NCI-H774 (cell line): ENCODE measurements at places on chromosomes 2 and 18.
A peak's percentile ranks its signal among the peaks of the same experiment; 100 is the strongest.

GRCh38 chr2:178194600-178195389, 483 bp downstream of the OSBPL6 start:
- no peak for DNase-seq

DNA sequence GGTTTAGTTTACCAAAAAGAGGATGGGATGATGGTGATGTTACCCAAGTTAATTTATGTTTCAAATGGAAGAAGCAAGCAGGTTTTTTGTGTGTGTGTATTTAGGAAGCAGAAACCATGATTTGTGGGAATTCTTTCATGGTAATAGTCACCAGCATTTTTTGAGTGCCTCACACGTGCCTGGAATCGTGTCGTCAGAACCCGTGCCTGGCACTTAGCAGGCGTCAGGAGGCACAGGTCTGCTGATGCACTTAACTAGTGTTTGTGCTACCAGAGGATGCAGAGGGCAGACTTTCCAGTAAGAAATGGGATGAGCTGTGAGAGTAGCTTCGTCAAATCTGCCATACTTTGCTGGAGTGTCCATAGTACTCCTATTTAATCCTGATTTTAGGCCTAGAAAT, 41.1 kb downstream of the LYPD6 start:
- no peak for DNase-seq

- no peak for DNase-seq
Observed at GRCh38 chr2:223465793-223466192, 136.4 kb downstream of the SCG2 start.

GRCh38 chr18:78713726-78714125, 265.9 kb upstream of the SALL3 start:
- DNase-seq, result no peak

GRCh38 chr2:237819231-237819630, 20.7 kb downstream of the RBM44 start:
- no peak for DNase-seq

- DNase-seq, result no peak
Observed at GRCh38 chr2:15092691-15093090, 460.2 kb downstream of the LRATD1 start.

- DNase-seq, result no peak
Observed at GRCh38 chr2:80489717-80490116, 185.2 kb upstream of the LRRTM1 start.

DNA sequence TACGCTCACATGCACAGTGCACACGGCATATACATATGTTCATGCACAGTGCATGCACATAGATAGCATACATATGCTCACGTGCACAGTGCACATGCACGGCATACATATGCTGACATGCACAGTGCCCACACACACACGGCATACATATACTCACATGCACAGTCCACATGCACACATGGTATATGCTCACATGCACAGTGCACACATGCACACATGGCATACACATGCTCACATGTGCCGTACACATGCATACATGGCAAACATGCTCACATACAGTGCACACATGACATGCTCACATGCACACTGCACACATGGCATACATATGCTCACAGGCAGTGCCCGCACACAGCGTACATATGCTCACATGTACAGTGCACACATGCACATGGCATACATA, 97.7 kb upstream of the CTDP1 start:
- no peak for DNase-seq

GRCh38 chr2:207984765-207985480, 40.4 kb downstream of the PLEKHM3 start:
- DNase-seq, result no peak

DNA sequence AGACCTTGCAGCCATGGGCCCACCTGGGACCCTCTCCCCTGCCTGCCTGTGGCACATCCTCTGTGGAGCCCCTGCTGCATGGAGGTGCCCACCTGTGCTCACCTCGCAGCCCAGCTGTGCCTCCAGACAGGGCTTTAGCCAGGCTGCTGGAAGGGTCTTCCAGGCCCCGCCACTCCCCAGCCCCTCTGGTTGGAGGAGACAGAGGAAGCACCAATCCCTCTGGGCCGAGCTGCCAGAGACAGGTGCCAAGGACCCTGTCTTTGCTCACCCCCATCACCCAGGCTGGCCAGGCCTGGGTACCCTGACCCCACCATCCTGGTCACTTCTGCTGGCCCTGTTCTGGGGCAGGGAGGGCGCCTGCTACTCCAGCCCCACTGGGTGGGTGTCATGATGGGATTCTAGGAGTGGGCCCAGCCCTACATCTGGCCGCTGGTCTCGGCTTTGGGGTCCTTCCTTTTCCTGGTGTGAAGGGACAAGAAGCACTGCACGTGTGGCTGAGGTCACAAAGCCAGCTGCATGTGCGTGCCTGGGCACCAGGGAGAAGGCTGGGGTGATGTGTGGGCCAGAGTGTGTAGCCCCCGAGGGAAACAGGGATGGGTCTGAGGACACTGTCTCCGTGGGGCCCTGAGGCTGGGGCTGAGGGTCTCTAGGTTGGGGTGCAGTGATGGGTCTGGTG, 9.3 kb upstream of the NEU4 start:
- DNase-seq, result no peak

DNA sequence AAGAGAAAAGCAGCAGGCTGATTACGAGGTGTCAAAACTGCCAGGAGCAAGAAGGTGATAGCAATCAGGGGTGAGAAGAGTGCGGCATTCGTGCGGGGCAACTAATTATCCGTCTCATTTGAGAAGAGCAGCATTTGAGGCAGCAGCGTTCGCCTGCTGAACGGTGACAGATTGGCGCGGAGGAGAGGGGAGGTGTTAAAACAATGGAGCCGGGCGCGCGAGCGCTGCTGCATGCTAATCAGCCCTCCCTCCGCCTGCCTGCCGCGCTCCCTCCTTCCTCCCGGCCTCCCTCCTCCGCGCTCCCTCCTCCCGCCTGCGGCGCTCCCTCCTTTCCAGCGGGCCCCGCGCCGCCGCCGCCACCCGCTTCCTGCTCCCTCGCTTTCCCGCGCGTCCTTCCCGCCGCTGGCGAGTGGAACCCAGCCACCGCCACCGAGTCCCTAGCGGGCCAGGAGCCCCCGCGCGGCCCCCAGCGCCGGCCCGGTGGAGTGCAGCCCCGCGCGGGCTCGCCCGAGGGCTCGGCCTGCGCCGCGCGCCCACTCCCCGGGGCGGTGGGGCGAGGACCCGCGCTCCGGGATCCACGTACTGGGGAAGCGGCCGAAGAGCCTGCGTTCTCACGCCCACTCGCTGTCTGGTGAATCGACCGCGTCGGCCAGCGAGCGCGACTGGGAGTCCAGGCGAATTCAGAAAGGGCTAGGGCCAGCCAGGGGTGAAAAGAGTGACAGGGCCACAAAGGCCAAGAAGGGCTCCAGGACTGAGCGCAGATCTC, 69.5 kb upstream of the PSMD14 start:
- peak; percentile 55 for DNase-seq

GRCh38 chr2:68698567-68699377, 35.8 kb upstream of the ARHGAP25 start:
- peak; percentile 58 for DNase-seq

- DNase-seq, result no peak
Observed at GRCh38 chr2:229429589-229429988, 158.5 kb upstream of the PID1 start.

GRCh38 chr2:203534621-203535077, 452 bp downstream of the RAPH1 start:
- peak; percentile 8 for DNase-seq

GRCh38 chr18:1090758-1091157, 186.1 kb downstream of the ADCYAP1 start:
- no peak for DNase-seq

GRCh38 chr2:73838889-73839534, 10.3 kb downstream of the STAMBP start:
- DNase-seq, result no peak

DNA sequence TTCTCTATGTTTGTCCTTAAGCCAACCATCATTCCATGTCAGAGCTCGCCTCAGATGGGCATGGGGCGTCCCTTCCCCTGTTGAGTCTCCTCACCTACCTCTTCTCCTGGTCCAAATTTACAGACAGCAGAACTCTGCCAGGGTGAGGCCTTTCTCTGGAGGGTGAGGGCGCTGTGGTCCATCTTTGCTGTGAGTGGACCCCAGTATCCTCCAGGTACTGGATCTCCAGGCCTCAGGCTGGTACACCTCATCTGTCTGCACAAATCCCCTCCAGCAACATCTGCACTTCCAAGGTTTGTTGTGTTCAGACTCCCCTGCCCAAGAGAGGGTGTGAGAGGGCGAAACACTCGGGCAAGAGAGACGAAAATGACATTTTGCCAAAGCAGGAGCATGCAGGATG, 63.9 kb upstream of the EDAR start:
- DNase-seq, result no peak

DNA sequence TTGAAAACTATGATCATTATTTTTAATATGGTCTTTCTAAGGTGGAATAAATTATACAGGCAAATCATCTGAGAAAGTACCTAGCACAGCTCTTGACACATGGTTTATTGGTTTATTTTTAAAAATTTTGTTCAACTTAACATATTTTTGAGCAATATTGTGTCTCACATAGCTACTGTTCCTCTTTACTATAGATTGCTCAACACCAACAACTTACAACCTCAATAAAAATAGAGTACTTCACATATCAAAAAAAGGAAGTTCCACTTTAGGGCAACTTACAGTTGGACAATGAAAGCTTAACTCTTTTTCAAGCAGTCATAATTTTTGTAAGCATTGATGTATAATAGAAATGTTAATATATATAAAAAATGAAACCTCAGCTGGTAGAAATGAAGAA, 440.9 kb upstream of the UBE2E3 start:
- no peak for DNase-seq

- no peak for DNase-seq
Observed at GRCh38 chr2:36287363-36288275, 68.0 kb upstream of the CRIM1 start.

GRCh38 chr2:33763671-33764310, 164.7 kb upstream of the FAM98A start:
- DNase-seq, result no peak

DNA sequence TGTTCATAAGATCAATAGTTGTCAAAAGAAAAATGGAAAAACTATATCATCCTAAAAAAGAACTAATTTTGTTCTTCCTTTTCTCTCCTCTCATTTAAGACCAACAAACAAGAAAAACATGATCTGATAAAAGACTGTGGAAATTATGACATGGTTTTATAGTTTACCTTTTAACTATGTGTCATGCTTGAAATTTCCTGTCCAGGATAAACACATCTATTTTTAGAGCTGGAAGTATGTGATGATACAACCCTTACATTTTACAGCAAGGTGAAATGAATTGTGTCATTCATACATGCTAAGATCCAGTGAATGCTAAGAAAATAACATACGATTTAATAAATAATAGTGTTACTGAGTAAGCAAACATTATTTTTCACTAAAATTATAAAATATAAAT, 89.9 kb downstream of the GULP1 start:
- DNase-seq, result peak; percentile 10

GRCh38 chr2:113202305-113203216, 28.8 kb downstream of the PSD4 start:
- DNase-seq, result no peak

- no peak for DNase-seq
Observed at GRCh38 chr2:96092573-96092877, 23.8 kb downstream of the ADRA2B start.

DNA sequence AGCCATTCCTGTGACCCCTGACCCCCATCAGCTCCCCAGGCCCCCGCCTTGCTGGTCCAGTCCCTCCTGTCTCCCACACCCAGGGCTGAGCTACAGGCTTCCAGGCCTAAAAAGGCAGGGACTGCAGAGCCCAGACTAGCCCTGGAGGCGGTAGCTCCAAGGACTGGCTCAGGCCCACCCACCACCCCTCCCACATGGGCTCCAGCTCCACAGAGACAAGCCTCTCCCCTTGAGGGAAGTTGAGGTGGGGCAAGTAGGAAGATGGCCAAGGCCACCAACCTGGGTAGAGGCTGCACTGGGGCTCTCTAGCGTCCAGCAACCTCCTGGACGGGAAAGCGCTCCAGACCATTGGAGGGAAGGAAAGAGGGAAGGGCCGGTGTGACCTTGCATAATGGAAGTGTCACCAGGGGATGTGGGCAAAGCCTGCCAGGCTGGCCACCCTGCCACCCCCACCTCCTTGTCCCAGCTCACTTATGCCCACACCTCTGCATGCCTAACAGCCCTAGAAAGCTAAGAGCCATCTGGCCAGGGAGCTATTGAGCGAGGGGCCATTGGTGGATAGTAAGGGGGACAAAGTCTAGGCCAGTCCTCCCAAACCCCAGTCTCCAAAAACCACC, 63.1 kb downstream of the TNS1 start:
- DNase-seq, result no peak
